ENCODE measurements at places on chromosomes 3 and 15. TPM values are rescaled to one million over a fixed set of nuclear protein-coding genes. Genes with fewer than 3 reads are reported as not detected.
A peak's percentile ranks its signal among the peaks of the same experiment; 100 is the strongest.

RETNLB gene
- total RNA-seq = not detected

GNAT1 gene
- 0.08 TPM for total RNA-seq

FANCI gene
- 24.4 TPM for total RNA-seq

HIGD2B gene
- total RNA-seq = not detected

BMF gene
- total RNA-seq = 1.5 TPM

PRSS50 gene
- not detected for total RNA-seq

MB21D2 gene
- total RNA-seq = 2.4 TPM

GOLGA8H gene
- not detected for total RNA-seq

- ATAC-seq = no peak
Observed at GRCh38 chr3:55551644-55552043, 64.5 kb upstream of the WNT5A start.

GRCh38 chr3:48516571-48516970, 12.6 kb upstream of the SHISA5 start:
- ATAC-seq = peak; percentile 56

DNA sequence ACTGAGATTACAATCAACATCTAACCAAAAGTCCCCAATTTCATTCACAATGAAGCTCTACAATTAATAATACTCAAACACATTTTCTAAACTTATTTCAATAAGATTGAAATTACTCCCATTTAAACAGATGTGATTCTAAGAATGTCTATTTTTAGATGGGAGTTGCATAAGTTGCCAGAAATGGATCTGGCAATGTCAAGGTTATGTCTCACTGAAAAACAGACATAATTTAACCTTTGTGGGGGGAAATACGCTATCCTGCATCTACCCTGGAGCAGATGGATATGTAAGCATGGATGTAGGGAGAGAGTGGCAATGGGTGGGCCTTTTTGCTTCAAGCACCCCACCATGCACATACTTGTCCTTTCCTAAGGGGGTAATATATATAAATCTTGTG, 6.7 kb upstream of the EIF1B start:
- ATAC-seq = no peak

DNA sequence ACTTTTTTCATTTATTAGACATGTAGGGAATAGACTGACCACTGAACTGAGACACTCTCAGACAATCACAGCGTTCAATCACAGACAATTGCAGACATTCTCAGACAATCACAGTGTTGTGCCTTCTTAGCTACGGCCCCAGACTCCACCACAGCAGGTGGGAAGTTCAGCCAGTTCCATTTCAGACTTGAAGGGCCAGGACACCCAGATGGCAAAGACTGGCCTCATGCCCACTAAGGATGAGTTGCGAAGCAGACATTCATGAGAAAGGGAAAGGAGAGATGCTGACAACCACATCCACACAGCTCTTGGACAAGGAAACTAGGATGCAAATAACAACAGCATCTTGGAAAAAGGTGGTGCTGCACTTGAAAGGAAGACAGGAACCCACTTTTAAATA, 21.9 kb upstream of the ALDH1L1 start:
- no peak for ATAC-seq

DNA sequence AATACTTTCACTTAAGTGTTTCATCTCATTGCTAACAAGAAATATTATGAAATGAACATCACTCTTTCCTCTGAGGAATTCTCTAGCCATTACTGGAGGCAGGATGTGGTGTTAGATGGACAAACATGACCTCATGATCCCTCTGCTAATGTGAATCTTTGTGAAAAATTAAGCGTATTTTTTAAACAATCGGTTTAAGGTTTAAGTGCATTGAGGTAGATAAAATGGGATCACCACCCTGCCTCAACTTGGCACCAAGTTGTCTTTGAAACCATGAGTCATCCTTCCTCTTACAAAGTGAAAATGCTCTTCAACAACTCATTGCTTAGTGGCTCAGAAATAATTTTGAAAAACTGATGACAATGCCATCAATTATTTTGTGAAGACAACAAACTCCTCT, 76.0 kb upstream of the DCBLD2 start:
- no peak for ATAC-seq

- no peak for ATAC-seq
Observed at GRCh38 chr15:25175033-25175788, 220.4 kb downstream of the SNRPN start.

- no peak for ATAC-seq
Observed at GRCh38 chr15:74040109-74040850, 42.1 kb downstream of the GOLGA6A start.

- ATAC-seq = peak; percentile 75
Observed at GRCh38 chr3:139629033-139629432, 48.7 kb downstream of the NMNAT3 start.

GRCh38 chr15:79896131-79896633, 632 bp downstream of the MTHFS start:
- no peak for ATAC-seq

- ATAC-seq = peak; percentile 49
Observed at GRCh38 chr3:134373271-134374104, 759 bp downstream of the AMOTL2 start.

- peak; percentile 78 for ATAC-seq
Observed at GRCh38 chr3:141498598-141499223, 11.9 kb downstream of the RASA2 start.

GRCh38 chr3:186105543-186105942, 3.3 kb downstream of the ETV5 start:
- ATAC-seq = no peak

- no peak for ATAC-seq
Observed at GRCh38 chr3:143918848-143919247, 52.8 kb upstream of the DIPK2A start.

- ATAC-seq = peak; percentile 60
Observed at GRCh38 chr3:46913644-46914043, 36.1 kb downstream of the PTH1R start.

DNA sequence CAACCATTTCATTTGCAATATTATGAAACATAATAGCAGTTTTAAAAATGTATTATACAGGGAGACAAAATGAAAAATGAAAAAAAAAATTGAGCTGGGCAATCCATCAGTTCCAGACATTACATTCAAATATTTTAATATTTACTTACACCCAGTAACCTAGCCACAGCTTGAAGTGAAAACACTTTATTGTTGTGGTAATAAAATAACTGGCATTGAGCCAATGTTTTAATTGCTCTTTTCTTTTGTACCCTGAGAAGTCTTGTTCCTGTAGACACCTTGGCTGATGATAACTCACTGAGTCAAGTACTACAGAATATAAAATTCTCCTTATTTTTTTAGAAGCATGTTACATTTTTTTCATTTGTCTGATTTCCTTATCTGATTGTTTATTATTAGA, 180.6 kb downstream of the ROBO1 start:
- ATAC-seq = no peak

GRCh38 chr3:5428607-5429516, 241.4 kb downstream of the EDEM1 start:
- ATAC-seq = peak; percentile 33

GRCh38 chr15:96093063-96093462, 237.4 kb upstream of the NR2F2 start:
- ATAC-seq = no peak

DNA sequence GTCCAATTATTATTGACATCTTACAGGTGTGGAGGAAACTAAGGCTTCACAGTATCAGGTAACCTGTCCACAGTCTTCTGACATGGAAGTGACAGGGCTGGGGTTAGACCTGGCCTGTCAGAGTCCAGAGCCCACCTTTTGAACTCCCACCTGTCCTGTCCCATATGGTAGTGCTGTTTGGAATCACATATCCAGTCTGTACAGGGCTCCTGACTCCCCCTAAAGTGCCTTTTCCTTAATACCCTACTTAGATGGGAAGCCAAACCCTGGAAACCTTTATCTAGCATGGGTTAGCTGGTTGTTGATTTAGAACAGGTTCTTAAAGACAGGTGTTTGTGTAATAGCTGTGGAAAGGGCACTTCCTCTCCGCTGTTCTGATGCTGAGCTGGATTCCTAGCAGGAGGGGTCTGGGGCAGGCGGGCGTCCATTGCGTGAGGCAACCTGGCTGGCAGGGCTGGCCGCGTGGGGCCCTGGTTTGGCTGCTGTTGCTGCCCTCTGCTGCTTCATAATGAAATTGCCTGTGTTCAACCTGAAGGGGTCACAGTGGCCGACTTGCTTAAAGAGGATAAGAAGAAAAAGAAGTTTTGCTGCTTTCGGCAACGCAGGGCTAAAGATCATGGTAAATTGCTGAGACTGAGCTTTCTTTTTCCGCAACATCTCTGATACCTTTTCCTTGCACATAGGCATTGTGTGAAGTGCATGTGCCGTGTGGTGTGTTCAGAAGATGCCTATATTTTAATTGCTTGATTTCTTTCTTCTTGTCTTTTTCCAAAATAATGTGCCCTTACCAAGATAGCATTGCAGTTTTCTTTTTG, 136.2 kb downstream of the CHDH start:
- peak; percentile 65 for ATAC-seq

DNA sequence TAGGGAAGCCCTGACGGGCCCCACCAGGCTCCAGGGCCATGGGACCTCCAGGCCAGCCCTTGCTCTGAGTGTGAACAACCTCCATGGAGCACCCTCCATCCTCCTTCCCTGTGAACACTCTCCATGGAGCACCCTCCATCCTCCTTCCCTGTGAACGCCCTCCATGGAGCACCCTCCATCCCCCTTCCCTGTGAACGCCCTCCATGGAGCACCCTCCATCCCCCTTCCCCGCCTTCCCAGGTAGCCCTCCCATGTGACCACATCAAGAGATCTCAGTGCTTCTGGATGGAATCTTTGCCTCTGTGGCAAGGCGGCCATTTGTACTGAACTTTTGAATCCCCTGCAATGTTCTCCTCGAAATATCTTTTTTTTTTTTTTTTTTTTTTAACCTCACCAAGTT, 66.5 kb downstream of the CHSY1 start:
- no peak for ATAC-seq

DNA sequence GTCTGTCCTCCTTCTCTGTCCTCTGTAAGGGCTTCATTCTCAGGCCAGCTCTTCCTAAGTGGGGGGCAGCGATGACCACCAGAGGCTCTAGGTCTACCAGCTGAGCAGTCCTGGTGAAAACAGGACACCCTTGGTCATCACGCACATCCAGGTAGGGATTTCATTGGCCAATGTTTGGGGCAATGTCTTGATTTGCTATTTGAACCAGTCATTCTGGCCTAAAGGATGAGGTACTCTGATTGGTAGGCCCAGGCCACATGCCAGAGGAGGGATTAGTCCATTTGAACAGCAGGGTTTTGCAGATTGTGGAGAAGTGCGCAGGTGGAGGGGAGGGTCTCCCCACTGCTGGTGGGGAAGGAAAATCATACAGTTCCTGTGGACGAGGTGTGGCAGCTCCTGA, 57.3 kb downstream of the PLXNA1 start:
- ATAC-seq = no peak

DNA sequence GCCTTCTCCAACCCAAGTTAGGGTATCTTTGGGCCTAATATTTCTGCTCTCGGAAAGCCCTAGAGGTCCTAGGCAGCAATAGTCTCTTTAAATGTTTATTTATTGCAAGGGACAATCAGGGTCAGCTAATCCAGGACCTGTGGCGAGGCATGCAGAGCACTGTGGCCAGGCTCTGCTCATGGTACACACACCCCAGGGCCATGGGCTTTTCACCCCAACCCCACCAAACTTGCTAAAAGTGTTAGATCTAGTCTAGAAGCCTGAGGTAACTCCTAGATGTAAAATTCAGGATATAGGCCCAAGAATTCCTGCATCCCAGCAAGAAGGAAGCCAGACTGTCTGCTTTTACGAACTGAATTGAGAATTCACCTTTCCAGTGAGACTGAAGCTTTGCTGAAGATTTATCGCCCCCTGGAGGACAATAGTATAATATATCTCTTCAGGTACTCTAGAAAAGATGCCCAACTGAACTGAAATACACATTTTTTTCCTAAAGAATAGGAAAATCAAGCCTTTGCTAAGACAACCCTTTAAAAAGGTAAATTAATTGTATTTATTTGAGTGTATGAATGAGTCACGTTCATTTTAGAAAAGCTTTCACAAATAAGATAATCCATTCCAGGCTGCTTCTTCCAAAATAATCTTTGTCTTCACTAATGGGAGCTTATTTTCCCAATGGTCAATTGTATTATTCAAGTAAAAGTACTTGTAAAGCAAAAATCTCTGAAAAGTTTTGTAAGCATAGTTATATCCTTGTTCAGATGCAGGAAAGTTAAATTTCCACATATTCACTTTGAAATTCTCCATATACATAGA, 89.8 kb downstream of the LRRC3B start:
- no peak for ATAC-seq

DNA sequence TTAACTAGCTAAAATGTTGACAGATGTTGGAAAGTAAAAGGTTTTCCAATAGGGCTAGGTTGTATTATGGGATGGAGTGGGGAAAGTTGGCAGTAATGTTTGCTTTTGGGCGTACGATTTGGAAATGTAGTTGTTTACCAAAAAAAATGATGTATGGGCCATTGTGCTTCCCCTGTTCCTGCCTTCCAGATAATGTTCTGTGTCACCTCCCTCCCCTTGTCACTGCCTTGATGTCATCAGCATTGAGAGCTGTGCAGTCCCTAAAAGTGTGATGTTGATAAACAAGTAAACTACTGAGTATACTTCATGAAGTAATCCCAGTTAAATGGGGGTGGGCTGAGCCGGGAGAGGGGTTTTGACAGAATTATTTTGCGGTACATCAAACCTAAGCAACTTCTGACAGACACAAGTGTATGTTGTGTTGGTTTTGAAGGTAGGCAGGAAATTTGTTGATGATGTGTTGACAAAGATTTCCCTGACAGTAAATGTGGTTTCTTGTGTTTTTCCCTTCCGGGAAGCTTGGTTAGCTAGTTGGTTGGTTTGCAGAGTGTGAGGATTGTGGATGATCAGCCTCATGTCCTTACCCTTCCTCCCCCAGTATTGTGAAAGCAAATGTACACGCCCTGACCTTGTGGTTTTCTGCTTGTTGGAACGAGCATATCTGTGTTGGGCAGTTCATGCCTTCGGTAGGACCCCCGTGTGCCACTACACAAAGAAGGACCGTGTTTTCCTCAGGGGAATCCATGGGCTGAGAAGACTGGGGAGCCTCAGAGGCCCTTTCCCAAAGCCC, 87.3 kb downstream of the PGPEP1L start:
- no peak for ATAC-seq

DNA sequence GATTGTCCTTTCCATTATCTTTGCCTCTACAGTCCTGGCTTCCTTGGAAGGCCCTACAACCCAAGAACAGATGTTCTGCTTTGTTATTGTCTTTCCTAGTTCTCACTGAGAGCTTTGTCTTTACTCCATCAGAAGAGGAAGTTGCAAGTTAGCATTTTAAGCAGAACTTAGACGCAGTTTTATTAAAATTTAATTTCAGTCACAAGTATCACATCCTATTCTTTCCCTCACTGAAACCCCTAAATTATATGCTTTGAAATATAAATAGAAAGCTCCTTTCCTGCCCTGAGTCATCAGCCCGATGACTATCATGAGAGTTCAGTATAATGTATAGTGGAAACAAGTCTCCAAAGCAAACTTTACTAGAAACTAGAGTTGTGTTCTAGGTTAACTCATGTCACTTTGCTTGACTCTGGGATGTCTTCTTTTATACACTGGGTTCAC, 291.2 kb upstream of the RBMS3 start:
- no peak for ATAC-seq

GRCh38 chr3:144273601-144274000, 302.0 kb downstream of the DIPK2A start:
- no peak for ATAC-seq

DNA sequence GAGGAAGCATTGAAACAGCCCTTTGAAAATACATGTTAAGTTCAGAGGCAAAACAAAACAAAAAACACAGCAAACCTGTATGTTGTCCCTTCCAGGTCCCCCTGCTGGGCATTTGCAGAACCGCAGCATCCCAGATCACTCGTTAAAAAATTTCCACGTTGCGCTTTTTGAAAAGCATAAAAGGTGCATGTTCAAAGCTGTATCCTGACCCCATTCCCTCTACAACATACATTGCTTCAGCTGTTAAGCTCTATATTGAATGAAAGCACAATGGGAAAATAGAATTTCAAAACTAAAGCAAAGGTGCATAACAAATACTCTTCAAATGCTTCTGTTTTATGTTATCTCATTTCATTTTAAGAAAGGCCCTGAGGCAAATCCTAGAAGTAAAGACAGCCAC, 328.3 kb downstream of the THSD4 start:
- ATAC-seq = no peak
